Stimulated activated CD4-positive, alpha-beta T cell treated with anti-CD3 and anti-CD28 coated beads, Interleukin-1b, Interleukin-23, amount 100 ng/mL, for 48 hours (primary cell): ENCODE measurements at places on chromosomes 1 and 21.
A peak's percentile ranks its signal among the peaks of the same experiment; 100 is the strongest.

GRCh38 chr1:231058416-231059109 lies 18.5 kb upstream of the FAM89A start:
- DNase-seq, result no peak

DNA sequence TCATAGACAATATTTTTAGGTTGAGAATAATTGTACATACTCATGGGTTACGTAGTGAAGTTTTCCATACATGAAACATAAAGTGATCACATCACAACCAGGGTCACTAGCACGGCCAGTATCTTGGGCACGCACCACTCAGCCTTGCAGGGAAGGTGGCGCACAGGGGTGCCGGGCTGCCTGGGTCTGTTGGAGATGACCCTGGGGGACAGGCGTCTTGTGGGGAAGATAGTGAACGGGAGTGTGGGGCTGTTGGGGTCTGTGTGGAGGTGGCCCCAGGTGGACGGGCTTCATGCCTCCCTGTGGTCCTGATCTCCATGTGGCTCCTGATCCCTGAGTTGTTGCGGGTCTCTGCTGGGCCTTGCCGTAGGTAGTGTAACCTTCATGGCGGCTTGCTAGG lies 38.3 kb upstream of the PRSS38 start:
- no peak for DNase-seq

GRCh38 chr1:244325056-244325758 lies 126.5 kb downstream of the ADSS2 start:
- no peak for DNase-seq

- DNase-seq, result no peak
Observed at GRCh38 chr1:6967431-6968111, 182.3 kb downstream of the CAMTA1 start.

- peak; percentile 11 for DNase-seq
Observed at GRCh38 chr21:34669149-34669879, 520 bp downstream of the CLIC6 start.

DNA sequence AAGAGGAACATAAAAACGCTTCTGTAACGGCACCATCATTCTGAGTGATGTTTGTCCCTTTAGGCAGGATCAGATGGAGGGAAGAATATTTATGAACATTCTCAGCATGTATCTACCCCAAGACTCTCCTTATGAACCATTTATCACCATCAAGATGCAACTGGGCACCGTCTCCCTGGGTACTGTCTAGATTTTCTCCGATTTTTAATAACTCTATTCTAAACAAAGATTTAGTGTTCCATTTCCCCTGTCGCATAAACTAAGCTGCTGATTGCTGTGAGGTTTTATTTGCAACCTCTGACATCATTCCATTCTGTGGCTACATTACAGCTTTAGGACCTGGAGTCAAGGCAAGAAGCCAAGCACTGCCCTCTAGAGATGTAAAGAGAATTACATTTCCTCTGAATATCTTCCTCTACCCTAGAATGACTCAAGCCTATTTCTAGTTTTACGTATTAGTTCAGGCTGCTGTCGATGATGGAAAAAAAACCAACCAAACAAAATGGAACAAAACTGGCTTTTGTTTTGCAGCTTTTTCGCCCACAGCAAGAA lies 130.1 kb upstream of the MAP1LC3C start:
- no peak for DNase-seq

DNA sequence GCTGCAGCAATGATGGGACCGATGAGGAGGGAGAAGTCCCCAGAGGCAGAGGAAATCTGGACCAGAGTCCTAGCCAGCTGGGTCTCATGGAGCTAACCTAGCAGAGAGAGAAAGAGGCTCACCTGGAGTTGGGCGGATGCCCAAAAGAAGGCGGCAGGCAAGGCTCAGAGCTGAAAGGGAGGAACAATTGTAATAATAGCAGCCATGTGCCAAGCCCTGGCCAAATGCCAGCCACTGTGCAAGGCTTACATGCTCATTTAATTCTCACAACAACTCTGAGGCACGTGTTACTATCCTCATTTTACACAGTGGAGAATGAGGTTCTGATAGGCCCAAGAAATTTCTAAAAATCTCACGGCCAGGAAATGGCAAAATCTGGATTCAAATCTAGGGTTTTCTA lies 50.0 kb upstream of the ZNF648 start:
- no peak for DNase-seq

GRCh38 chr1:240031009-240031408 lies 60.7 kb upstream of the FMN2 start:
- DNase-seq, result no peak

DNA sequence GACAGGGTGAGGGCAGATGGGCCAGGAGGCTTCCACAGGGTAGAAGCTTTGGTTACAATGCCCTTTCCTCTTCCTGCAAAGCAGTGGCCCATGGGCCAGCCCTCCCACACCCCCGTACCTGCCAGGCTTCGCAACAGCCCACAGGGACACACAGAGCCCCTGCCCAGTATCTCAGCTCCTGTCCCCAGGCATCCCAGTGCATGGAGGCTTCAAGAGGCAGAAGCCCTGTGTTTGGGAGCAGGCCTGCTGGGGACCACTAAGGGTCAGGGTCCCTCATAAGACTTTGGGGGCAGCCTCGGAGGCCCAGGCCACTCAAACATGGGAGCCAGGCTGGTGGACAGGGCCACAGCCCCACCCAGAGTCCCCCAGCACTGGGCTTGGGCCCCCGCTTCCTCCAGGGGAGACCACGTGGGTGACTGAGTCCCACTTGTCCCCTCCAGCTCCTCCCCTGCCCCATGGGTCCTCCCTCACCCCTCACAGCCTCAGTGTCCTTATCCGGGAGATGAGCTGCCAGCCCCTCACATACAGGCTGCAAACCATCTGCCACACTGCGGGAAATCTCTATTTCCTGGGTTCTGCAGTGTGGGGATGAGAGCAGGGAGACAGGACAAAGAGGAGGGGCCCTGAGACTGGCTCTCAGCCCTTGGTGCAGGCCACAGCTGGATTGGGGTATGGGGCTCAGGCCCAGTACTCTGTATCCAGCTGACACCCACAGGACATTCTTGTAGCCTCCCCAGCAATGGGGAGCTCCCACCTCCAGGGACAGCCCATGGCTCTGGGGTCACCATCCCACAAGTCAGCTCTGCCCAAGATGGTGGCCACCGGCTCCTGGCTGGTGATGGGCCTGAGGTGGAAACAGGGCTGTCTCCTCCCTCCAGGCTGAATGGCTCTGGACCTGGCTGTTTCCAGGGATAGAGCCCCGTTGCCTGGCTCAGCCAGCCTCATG lies 50.7 kb downstream of the WNT9A start:
- DNase-seq, result no peak

DNA sequence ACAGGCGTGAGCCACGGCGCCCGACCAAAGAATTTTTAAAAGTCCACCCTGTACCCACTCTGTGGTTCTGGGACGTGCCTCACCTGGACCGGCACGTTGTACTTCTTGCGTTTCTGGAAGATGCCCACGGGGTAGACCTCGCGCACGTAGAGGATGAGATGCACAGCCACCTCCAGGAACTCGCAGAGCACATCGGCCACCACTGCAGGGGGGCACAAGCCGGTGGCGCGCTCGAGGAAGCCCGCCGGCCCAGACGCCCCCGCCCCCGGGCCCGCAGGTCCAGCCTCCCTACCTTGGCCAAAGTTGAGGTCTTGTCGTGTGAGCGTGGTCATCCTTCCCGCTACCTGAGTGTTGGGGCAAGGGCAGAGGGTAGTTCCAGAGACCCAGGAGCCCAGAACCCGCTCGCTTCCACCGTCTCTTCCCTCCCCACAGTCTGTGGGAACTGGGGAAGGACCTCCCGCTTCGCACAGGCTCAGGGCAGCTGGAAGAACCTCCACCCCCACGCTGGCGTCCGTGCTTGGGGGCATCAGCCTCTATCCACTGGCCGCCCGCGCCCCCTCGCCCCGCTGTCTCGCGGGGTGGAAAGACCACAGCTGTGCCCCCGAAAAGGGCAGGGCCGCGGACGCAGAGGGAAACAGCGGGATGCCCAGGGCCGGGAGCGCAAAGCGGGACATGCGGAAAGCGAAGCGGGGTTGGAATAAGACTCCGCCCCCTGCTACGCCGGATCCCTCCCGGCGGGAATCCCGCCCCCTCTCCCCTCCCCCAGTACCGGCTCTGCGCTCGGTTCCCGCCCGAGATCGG lies 478 bp downstream of the MAD2L2 start:
- DNase-seq, result peak; percentile 38

DNA sequence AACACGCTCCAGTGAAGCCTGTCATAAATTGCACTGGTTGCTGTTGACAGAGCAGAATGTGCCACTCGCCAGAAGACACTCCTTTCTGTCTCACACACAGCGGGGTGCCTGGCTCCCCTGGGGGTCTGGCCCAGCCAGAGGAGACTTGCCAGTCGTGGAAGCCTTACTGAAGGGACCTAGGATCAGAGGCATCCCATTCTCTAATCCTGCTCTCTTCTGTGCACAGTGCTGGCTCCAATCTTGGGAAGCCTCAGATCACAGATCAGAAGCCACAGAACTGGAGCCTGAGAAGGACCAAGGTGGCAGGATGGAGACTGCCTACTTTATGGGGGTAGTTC lies 1.4 kb downstream of the SLC9A1 start:
- no peak for DNase-seq

GRCh38 chr1:5580926-5581325 lies 411.3 kb downstream of the NPHP4 start:
- no peak for DNase-seq

GRCh38 chr1:95122151-95122697 lies 5.1 kb downstream of the TLCD4 start:
- no peak for DNase-seq

DNA sequence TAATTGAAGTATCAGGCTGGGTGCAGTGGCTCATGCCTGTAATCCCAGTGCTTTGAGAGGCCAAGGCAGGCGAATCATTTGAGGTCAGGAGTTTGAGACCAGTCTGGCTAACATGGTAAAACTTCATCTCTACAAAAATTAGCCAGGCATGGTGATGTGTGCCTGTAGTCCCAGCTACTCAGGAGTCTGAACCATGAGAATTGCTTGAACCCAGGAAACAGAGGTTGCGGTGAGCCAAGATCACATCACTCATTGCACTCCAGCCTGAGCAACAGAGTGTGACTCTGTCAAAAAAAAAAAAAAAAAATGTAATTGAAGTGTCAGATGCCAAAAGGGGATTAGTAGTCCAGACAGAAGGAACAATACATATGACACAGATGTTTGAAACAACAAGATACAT lies 56.7 kb downstream of the SLC44A5 start:
- no peak for DNase-seq

DNA sequence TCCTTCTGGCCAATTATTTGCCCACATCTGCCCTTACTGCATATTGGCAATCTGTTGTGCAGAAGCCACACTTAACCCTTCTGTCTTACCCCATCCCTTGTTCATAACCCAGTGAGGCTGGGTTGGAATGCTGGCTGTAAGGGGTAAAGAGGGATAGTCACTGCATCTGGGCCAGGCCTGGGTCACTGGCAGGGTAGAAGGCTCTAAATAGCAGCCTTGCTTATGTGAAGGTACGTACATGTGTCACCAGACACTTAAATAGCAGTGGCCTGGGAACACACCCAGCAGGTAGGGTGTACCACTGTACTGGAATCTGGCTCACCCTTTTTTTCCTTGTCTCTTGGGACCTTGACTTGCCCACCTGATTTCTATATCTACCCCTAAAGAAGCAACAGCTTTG lies 9.9 kb upstream of the TARS2 start:
- no peak for DNase-seq

DNA sequence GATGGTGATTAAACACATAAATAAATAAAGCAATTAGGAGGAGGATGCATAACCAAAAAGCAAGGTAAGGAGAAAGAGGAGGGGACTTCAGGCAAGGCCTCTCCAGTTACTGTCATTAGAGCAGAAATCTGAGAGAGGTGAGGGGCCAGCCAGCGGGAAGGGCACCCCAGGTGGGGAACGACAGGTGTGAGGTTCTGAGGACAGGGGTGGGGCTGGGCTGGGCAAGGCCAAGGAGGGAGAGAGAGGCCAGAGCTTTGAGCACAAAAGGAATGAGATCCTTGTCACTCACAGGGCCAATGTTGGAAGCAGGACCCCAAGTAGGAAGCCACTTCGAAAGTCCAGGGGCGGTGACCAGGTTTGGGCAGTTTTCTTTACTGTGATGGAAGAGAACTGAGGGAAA lies 182.2 kb upstream of the RAB4A start:
- no peak for DNase-seq

DNA sequence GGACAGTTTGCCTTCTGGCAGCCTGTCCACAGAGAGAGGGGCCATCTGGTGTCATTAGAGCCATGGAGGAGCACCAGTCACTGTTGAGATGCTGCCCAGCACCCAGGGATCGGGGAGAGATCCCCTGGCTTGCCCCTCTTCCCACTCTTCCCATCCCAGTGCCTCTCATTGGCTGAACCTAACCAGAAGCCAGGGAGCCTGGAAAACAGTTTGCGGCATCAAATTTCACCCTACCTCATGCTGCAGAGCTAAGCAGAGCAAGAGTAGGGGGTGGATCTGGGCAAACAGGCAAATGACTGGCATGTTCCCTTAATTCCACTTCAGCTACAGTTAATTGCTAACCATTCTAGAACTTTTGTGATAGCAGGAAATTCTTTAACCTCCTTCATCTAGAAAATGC lies 19.1 kb downstream of the TRAF5 start:
- DNase-seq, result no peak

- no peak for DNase-seq
Observed at GRCh38 chr1:46646331-46646730, 21.8 kb downstream of the ATPAF1 start.

DNA sequence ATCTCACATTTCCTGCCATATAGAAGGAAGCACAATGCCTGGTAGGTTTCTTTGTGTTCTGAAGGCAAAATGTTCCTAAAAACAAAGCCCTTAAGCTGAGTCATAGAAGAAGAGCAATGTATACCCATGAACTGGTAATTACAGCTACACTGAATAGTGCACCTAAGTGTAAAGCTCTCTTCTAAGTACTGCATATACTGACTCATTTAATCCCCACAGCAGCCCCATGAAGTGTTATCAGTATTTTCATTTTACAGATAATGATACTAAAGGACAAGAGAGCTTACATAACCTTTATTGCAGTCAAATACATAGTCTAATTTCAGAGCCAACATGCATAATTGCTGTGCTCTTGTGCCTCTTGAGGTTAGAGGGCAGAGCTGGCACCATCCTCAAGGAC lies 239.9 kb downstream of the DPYD start:
- DNase-seq, result no peak

- DNase-seq, result no peak
Observed at GRCh38 chr1:24503059-24503751, 569 bp downstream of the RCAN3 start.

GRCh38 chr1:245154429-245155271 lies at the start of gene KIF26B:
KIF26B (plus strand) TSS chr1:245154985; CDS start chr1:245155425, 440 bp downstream.
- peak; percentile 33 for DNase-seq

GRCh38 chr1:54996359-54996868 lies 2.3 kb upstream of the BSND start:
- DNase-seq, result peak; percentile 85

DNA sequence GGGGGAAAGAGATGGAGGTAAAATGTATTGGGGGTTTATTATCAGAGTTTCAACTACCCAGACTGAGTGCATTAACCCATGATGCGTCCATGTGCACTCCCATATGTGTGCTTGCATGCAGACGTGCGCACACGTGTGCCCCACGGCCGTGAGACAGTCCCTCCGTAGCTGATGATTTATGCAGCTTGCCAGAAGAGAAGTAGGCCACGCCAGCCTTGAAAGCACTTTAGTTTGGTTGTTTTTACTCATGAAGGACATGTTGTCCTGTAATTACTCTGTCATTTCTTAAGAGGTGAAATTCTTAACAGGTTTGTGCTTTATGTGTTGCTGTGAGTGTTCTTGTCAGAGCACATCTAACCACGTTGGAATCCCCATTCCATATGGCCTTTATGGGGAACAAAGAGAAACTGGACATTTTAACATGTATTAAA lies 467.8 kb downstream of the LMO4 start:
- DNase-seq, result no peak
